ENCODE measurements at places on chromosomes 1 and 21.

DNA sequence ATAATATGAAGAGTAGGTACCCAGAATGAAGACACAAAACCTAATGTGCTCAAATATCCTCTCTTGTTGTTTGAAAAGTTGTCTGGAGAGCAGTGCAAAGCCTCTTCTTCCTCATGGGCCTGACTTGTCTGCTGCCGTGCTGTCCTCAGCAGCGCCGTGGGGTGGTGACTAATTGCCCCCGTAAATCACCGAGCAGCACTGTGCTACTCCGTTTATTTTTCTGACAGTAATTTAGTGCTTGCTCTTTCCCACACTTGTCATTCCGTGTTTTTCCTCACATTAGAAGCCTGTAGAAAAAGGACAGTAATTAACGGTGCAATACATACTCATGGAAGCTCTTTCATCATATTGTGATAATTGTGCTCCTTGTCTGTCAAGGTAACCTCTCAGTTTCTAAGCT, 114.8 kb upstream of the BARHL2 start:
- DNase-seq, result no peak

GRCh38 chr1:48555271-48555670, 83.3 kb upstream of the SPATA6 start:
- no peak for DNase-seq

DNA sequence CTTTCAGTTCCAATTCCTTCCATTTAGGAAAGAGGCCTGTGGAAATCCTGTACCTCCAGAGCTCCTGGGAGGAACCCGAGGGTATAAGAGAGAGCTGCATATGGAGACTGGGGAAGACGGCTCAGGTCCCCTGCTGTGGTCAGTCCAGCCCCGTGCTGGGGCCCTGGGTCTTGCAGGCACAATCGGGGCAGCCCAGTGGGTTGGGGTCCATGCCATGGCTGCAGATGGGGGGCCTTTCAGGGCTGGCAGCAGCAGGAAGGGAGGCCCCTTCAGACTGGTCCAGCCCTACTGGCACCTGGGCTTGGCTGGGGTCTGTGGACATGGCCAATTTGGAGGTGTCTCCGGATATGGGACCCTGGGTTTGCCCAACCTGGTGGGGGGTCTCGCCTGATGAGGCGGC, 18.2 kb downstream of the HTR6 start:
- DNase-seq, result no peak

DNA sequence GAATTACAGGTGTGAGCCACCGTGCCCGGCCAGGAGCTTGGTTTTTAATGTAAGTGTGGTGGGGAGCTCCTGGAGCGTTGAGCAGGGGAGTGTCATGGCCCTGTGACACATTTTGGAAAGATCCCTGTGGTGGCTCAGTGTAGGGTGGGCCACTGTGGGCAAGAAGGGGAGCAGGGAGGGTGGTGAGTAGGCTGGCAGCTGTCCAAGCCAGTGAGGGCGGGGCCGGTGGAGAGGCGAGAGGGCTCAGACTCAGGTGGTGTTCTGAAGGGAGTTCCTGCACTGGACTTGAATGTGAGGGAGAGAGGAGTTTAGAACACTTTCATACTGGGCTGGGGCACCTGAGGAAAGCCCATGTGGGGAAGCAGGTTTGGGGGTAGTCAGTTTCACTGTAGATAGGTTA, 3.1 kb upstream of the EVA1B start:
- DNase-seq, result no peak

- no peak for DNase-seq
Observed at GRCh38 chr21:37026499-37026898, 20.0 kb downstream of the RIPPLY3 start.

GRCh38 chr1:197781968-197782721, 6.9 kb upstream of the DENND1B start:
- DNase-seq, result no peak

- DNase-seq, result peak; percentile 29
Observed at GRCh38 chr1:37998913-37999429, 6.3 kb downstream of the FHL3 start.

DNA sequence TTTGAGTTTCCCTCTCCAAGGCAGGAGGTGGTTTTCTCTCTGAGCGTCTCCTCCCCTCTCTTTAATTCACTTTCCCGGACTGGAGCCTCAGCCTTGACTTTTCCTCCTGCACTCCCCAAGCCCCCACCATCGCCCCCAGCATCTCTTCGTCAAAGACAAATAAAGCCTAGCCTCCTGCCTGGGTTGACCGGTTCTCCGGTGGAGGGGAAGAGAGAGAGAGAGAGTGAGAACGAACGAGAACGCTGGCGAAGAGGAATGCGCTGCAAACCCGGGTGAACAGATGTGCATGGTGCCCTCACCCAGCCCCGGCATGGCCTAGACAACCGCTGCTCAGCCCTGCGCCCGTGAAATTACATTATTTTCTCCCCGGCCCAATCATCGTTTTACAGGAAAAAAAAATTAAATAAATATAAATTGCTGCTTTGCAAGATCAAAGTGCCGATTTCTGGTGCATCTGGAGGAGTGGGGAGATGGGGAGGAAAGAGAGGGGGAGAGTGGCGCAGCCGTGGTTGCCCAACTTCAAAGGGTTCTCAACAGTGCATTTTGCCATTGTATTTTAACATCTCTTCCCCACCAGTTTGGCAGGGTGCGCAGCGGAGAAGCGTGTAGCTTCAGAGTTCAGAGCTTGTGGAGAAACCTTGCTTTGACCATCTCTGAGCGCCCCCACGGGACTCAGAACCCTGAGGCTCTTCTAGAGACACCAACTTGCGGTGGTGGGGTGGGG, 11.4 kb upstream of the TBX15 start:
- DNase-seq, result no peak

GRCh38 chr1:34946211-34946610, 16.8 kb upstream of the DLGAP3 start:
- no peak for DNase-seq

Data from stimulated activated naive CD8-positive, alpha-beta T cell treated with anti-CD3 and anti-CD28 coated beads, Interleukin-15, amount 100 ng/mL, for 72 hours (primary cell).